ENCODE measurements at places on chromosomes 5 and 9.

- no peak for DNase-seq
These were observed 73.4 kb upstream of the CDH6 start for GRCh38 chr5:31119938-31120641.

DNA sequence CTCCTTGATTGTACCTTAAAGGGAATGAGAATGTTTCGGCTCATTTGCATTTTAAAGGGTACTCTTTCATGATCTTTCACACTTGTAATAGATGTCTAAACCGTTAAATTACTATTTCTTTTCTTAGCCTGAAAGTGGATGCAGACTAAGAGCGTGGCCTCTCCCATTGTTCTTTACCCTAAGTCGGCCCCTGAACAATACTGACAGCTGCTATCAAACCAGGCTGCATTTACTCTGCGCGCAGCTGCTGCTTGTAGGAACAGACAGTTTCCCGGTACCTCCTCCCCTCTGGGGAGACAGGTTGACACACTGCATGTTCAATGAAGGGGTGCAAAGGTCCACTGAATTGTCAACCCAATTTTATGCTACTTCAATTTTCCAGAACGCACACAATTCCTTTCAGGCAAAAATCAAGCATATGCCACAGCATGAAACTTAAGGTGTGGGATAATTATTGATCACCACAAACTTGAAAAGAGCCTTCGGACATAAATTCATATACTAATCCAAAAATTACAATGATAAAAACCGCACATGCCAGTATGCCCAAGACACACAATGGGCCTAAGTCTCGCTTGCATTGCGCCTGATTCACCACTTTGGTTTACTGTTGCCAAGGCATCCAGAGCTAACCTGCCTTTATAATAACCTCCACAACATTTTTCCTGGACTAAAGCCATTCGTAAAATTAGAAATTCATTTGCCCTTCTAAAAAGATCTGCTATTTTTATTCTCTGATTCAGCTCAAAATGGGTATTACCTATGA is 39.7 kb downstream of the TLE1 start:
- DNase-seq = no peak

GRCh38 chr9:90942555-90942954 is 140.9 kb downstream of the SYK start:
- DNase-seq = no peak

DNA sequence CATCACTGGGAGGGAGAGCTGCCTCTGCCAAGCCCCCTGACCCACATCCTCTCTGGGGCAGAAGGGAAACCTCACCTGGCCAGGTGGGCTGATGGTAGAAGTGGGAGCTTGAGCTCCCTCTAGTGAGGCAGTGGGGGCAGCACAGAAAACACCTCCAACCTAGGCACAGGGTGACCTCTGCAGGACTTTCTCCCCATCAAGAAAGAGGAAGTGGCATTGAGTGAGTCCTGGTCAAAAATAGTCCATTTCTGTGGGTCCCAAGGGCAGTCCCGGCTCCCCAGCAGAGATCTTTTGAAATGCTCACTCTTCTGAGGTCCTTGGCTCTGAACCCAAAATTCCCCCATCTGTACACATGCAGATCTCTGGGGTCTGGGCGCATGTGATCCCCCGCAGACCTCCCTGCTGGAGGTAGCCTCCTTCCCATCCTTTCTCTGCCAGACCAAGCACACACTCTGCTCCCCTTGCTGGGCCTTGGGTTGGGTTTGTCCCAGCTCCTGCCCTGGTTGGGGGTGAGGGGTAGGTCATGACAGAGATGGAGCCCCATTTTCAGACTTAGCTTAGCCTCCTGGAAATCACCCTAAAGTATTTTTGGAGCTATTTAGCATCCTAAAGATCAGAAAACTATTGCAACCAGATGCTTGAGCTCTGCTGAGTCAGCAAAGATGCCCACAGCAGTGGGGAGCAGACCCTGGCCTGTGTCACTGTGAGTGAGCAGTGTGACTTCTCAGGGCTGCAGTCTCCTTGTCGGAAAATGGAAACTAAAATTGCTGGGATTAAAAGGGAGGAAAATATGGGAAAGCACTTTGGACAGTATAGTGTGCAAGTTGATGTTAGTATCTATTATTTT is 41.6 kb upstream of the LCP2 start:
- no peak for DNase-seq

GRCh38 chr5:176368726-176369125 is 3.4 kb downstream of the ARL10 start:
- DNase-seq = no peak

GRCh38 chr5:53369681-53370080 is 110.7 kb upstream of the FST start:
- no peak for DNase-seq

GRCh38 chr5:179319741-179320281 is 25.4 kb downstream of the ADAMTS2 start:
- DNase-seq = no peak
